H4 (cell line): ENCODE measurements at places on chromosomes 16 and 17. TPM values are rescaled to one million over a fixed set of nuclear protein-coding genes. Genes with fewer than 3 reads are reported as not detected.

The TM4SF5 gene
- total RNA-seq, result not detected in 2 replicates

The TPSD1 gene
- total RNA-seq, result not detected in 2 replicates

The IL17C gene
- not detected in 2 replicates for total RNA-seq

The ALOX15 gene
- not detected in 2 replicates for total RNA-seq

The CDK3 gene
- 0.49 and 1.9 TPM in 2 replicates for total RNA-seq

The CASKIN2 gene
- total RNA-seq, result 5.4 and 8.3 TPM in 2 replicates

The ENPP7 gene
- total RNA-seq, result not detected in 2 replicates

The CCDC200 gene
- not detected in 2 replicates for total RNA-seq
